ENCODE measurements at places on chromosomes 2 and 18.
A peak's percentile ranks its signal among the peaks of the same experiment; 100 is the strongest.

GRCh38 chr18:80200171-80200931 lies 47.0 kb downstream of the PARD6G start:
- DNase-seq = no peak

DNA sequence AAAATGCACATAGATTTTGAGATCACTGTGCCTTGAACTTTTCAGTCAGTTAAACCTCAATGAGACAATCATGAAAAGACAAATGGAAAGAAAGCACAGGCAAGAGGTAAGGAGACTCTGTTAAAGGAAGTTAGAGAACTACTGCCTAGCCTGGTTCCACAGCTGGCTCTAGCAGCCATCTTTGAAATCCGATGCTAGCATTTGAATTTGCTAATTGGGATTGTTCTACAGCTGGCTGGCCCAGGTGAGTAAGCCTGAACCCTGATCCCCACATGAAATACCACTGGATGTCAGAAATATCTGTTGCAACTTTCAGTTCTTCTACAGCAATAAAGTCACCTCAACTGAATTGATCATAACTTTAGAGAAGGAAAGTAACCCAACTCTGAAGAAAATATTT lies 315.2 kb upstream of the CHAC2 start:
- no peak for DNase-seq

GRCh38 chr2:165697748-165698443 lies 96.2 kb downstream of the GALNT3 start:
- DNase-seq = no peak

- no peak for DNase-seq
Observed at GRCh38 chr2:151096235-151096634, 165.4 kb downstream of the RBM43 start.

DNA sequence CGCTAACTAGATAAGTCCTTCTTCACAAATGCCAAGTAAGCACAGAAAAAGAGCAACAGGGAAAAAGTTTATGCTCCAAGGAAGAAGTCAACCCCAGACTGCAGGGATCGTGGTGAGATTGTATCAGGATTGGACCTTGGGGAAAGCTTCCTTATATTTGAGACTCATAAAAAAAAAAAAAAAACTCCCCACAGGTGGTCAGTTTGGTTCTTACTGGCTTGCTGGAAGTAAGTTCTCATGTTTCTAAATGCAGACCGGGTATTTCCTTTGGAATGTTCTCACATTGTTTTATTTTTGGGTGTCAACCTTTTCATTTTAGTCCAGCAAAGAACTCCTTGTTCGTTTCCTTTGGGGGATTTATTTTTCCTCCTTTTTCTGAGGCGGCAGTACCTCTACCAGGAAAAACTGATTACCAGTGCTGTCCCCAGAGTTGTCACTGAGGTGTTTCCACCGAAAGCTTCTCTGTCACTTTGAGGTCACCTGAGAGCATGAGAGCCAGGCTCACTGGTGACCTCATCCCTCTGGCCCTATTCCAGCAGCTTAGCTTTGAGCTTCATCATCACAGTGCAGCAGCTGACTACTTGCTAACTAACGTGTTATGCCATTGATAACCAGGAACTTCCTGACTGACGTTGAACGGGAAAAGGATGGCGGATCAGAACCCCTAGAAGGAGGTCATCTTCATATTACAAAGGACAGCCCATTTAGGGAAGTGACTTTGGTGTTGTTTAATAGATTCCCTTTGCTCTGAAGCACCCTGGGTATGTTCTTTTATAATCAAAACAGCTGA lies 16.8 kb upstream of the ATP8B1 start:
- no peak for DNase-seq

DNA sequence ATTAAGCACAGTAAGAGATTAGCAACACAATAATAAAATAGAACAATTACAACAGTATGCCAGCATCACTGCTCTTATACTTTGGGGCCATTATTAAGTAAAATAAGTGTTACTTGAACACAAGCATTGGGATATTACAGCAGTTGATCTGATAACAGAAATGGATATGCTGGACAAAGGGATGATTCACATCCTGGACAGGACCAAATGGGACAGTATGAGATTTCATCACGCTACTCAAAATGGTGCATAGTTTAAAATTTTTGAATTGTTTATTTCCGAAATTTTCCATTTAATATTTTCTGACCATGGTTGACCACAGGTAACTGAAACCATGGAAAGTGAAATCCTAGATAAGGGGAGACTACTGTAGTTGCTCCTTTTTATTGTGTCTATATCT lies 138.2 kb downstream of the UBR3 start:
- no peak for DNase-seq

GRCh38 chr2:240445961-240446663 lies 10.6 kb downstream of the GPC1 start:
- DNase-seq = no peak

GRCh38 chr2:86675511-86676015 lies 44.5 kb upstream of the RMND5A start:
- no peak for DNase-seq

DNA sequence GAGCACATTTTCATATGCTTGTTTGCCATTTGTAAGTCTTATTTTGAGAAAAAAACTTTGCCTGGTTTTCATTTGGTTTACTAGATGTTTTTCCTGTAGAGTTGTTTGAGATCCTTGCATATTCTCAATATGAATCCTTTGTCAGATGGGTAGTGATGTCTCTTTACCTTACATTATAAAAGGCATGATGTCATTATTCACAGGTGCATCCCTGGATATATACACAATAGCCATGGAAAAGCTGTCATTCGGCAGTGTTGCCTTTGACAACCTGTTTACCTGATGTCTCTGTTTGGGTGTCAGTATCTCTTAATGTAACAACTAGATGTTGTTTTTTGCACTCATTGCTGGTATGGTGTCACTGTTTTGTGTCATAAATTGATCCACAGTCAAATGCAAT lies 58.8 kb upstream of the MAL start:
- no peak for DNase-seq

- no peak for DNase-seq
Observed at GRCh38 chr2:25250331-25251070, 82.1 kb upstream of the POMC start.

DNA sequence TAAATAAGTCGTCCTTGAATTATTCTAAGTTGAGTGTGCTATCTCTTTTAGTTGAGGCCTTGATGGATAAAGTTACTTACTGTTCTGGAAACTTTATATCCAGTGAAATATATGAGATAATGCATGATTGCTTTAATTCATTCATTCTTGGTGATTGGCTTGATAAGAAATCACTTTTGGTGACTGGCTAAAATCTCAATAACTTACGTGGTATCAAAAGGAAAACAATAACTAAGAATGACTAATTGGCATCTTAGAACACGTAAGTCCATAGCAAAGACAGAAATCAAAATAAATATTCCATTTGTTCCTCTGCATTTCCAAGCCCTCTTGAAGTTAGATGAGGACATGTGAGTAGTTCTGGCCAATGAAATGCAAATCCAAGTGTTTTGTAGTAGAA lies 251.6 kb downstream of the NUP35 start:
- DNase-seq = no peak

- DNase-seq = peak; percentile 80
Observed at GRCh38 chr2:65436169-65436823, 3.9 kb upstream of the SPRED2 start.

DNA sequence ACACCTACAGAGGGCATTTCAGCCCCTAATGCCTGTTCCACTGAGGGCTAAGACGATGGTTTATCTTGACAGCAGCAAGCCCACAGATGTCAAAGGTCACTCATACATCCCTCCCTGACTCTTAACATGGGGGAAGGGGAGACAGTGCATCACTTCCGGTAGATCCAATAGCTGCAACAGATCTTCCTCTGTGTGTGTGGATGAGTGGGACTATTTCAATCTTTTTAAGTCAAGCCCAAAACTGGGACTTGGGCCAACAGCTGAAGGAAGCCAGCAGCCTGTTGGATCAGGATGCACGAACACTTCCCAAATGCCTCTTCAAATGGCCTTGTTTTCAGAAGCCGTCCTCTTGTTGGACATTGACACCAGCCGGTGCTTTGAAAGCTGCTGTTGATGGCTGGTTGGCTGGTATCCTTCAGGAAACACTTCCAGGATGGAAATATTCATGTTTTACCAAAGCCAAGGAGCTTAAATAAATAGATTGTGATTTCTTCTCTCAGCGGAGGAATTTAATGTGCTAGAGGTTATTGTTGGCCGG lies 59.2 kb downstream of the IL1R2 start:
- DNase-seq = no peak

DNA sequence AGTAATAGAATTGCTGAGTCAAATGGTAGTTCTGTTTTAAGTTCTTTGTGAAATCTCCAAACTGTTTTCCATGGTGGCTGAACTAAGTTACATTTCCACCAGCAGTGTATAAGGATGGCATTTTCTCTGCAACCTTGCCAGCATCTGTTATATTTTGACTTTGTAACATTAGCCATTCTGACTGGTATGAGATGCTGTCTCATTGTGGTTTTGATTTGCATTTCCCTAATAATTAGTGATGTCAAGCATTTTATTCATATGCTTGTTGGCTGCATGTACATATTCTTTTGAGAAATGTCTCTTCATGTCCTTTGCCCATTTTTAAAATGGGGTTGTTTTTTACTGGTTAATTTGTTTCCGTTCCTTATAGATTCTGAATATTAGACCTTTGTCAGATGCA lies 63.9 kb downstream of the LANCL1 start:
- DNase-seq = no peak

DNA sequence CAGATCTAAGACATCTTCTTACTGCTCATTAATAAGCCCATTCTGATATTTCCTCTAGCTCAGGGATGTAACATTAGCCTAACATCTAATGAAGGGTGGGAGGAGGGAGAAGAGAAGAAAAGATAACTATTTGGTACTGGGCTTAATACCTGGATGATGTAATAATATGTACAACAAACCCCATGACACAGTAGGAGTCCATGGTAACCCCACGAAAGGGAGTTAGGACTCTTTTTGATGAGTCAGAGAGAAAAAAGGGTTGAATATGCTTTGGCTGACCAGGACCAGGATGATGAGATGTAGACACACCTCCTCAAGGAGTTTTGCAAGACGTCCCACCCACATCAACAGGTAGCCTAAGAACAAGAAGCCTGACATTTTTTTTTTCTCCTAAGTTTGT lies 34.4 kb upstream of the DLX2 start:
- DNase-seq = no peak

GRCh38 chr2:124530203-124530602 lies 505.1 kb downstream of the CNTNAP5 start:
- peak; percentile 16 for DNase-seq

DNA sequence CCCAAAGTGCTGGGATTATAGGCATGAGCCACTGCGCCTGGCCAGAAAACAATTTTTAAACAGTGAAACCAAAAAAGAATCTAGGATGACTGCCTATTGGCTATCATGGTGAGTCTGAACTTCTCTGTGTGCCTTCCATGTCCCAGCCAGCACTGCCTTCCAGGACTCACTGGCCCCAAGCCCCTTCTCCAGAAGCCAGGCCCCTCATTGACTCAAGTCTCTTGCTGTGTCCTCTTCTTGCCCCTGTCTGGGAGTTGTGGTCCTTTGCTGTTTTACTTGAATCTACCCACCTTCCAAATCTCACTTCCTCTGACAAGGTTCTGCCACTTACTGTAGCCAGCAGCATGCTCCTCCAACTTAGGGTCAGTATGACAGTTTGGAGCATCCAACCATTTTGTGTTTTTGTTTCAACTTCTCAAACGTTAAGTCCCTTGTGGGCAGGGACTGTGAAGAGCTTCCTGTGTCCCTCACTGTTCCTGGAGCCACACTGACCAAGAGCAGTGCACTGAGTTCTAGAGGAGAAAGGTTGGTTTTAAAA lies 41.7 kb downstream of the ST3GAL5 start:
- no peak for DNase-seq

GRCh38 chr18:56637176-56637575 lies 1.2 kb downstream of the TXNL1 start:
- DNase-seq = peak; percentile 51

DNA sequence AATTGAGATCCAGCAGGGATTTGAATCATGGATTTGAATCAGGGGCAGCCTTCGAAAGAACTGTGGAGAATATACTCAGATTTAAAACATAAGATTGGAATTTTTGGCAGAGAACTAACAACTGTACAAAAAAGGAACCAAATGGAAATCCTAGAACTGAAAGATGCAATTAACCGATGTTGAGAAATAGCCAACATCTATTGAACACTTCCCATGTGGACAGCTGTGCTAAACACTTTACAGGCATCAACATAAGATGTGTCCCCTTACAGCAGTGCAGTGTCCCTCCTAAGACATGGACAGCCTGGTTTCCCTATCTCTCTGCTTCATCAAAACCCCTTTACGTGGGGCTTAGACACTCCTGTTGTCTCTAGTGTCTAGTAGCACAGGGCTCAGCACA lies 3.7 kb upstream of the IL1RN start:
- no peak for DNase-seq

GRCh38 chr18:9726936-9727335 lies 18.8 kb downstream of the RAB31 start:
- no peak for DNase-seq

DNA sequence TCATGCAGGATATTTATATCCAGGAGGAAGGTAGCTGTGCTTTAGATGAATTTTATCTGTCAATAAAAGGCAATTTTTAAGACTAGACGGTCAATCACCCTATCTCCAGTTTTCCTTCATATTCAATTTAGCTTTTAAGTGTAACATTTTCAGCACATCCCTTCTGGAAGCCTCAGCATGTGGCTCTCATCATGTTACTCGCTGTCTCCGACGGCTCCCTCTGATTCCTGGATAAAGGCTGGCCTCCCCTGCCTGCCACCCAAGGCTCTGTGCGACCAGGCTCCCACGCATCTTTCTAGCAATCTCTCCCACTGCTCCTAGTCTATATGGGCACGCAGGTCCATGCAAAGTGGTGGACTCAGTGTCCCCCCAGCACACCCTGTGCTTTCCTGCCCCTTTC lies 84.5 kb downstream of the MEP1B start:
- no peak for DNase-seq

- DNase-seq = no peak
Observed at GRCh38 chr2:168552450-168552856, 96.4 kb downstream of the CERS6 start.

DNA sequence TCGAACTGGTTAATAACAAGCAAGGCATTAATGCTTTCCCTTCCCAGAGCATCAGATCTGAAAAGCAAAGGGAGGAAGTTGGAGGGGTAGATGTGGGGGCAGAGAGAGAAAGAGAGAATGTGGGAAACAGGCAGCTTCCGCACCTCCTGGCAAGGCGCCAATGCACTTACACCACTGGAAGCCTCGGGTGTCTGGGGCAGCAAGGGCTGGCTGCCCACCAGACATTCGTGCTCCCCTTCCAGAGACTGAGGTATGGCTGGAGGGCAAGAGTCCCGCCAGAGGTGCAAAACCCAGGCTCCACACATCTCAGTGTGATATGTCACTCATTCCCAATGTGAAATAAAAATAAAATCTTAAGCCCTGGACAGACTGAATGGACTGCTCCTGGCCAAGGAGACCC lies 46.4 kb downstream of the TEX51 start:
- DNase-seq = peak; percentile 30
